Prostate gland (tissue), 2 donors: ENCODE measurements at places on chromosomes 2 and 18. TPM values are rescaled to one million over a fixed set of nuclear protein-coding genes. Genes with fewer than 3 reads are reported as not detected.

The LYPD6B gene
- total RNA-seq = 17.8 TPM

The TMEM163 gene
- 0.55 TPM for total RNA-seq

The TMEM178A gene
- total RNA-seq = 2.6 TPM

The GREB1 gene
- 224 TPM for total RNA-seq

The CHRNA1 gene
- total RNA-seq = not detected

The HRH4 gene
- not detected for total RNA-seq

The STRADB gene
- total RNA-seq = 20.4 TPM

The EMILIN1 gene
- total RNA-seq = 39.8 TPM

The FAM110C gene
- 17.7 TPM for total RNA-seq

The BCL11A gene
- 22.2 TPM for total RNA-seq

The FAM228B gene
- 20.6 TPM for total RNA-seq
